ENCODE measurements at places on chromosomes 12 and 14.

- peak; percentile 81 for DNase-seq
Observed at GRCh38 chr12:13165617-13166041, 30.9 kb upstream of the EMP1 start.

GRCh38 chr12:21478756-21479455 lies 22.5 kb downstream of the RECQL start:
- DNase-seq = no peak

DNA sequence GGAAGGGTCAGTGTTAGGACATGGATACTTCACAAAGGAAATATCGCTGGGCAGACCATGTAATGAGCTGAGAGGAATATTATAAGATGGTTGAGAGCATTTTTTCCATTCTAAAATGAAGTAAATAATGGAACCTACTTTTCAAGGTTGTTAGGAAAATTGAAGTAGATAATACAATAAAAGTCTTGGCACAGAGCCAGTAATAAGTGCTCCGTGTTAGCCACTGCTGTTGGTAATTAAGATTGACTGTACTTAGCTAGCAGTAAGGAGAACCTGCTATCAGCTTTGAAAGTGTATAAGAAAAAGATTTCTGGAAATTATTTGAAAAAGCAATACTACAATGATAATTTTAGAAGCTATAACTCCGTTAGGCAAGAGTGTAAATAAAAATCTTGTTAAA lies 77.6 kb downstream of the SCAF11 start:
- DNase-seq = no peak

- DNase-seq = no peak
Observed at GRCh38 chr12:92076101-92076500, 69.5 kb downstream of the BTG1 start.

- DNase-seq = no peak
Observed at GRCh38 chr14:57749267-57749666, 116.6 kb downstream of the SLC35F4 start.

DNA sequence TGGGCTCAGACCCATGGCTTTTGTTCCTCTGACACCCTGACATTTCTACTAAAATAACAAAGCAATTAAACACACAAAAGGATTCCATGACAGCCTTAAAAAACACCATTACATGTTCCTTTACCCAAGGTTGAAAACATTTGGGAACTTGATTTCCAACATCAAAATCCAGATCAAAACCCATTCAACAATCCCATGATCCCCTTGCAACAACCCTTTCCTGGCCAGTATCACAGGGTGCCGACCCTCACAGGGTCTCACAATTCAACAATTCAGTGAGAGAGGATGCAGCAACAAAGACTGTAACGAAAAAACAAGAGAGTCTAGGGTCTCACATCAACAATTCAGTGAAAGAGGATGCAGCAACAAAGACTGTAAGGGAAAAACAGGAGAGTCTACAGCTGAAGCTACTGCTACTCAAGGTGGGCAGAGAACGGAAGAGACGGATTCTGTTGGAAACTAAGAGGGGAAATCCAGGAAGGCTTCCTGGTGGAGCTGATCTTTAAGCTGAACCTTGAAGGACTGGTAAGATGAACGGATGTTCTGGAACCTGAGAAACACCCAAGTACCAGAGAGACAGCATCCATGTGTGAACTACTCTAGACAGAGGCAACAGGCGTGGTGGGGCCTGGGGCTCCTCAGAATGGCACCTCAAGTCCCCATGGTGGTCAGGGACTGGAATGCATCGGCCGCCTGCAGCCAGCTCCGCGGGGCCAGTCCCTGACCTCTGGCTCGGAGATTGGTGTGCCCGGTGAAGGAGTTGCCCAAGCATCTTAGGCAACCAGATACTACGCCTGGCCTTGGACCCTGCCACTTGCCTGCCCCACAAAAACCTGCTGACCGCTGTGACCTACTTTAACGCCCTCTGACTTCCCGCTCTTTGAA lies 22.7 kb upstream of the ZFP36L1 start:
- no peak for DNase-seq

GRCh38 chr12:27907766-27908165 lies 64.8 kb downstream of the PTHLH start:
- no peak for DNase-seq

DNA sequence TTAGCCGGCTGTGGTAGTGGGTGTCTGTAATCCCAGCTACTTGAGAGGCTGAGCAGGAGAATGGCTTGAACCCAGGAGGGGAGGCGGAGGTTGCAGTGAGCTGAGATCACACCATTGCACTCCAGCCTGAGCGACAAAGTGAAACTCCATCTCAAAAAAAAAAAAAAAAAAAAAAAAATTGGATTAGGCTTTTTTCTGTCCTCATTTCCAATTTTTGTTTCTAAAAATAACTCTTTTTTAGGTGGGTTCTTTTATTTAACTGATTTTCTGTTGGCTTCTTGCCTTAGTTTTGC lies 863.7 kb downstream of the LRFN5 start:
- DNase-seq = no peak

- no peak for DNase-seq
Observed at GRCh38 chr12:131863711-131864396, 30.6 kb upstream of the ULK1 start.

- no peak for DNase-seq
Observed at GRCh38 chr14:54659365-54659764, 92.4 kb downstream of the SAMD4A start.

DNA sequence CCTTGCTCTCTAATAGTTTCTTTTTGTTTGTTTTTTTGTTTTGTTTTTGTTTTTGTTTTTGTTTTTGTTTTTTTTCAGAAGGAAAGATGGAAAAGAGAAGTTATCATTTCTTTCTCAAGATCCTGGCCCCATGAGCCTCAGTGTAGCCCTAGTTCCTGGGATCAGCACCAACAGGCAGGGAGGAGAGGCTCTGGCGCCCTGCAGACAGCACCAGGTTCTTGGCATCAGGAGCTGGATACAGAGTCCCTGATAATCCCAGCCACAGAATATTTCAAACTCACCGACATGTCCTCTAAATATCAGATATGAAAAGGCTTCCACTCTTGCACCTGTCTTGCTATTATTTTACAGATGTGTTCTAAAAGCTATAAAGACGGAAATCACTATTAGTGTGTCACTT lies 52.7 kb downstream of the FOXN3 start:
- DNase-seq = no peak

DNA sequence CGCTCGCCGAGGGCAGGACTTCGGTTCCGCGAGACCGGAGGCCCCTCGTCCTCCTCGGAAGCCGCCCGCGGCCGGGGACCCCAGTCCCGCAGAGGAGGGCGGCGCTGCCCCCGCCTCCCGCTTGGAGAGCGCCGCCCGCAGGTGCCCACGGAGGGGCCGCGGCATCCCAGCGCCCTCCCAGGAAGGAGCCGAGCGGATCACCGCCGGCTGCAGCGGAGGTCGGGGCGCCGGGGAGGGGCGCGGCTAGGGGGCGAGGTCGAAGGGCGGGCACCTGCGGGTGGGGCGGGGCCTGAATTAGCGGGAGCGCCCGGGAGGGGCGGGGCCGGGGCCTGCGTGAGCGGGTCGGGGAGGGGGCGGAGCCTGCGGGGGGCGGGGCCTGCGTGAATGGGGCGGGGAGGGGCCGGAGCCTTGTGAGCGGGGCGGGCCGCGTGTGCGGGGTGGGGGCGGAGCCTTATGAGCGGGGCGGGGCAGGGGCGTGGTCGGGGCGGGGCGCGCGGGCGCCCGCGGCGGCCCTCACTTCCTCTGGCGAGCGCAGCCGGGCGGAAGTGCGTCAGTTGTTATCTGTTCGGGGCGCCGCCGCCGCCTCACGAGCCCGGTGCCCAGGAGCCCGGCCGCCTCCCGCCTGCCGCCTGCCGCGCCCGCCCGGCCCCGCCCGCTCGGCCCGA lies at the start of gene FBRSL1:
FBRSL1 (plus strand) TSS at position 550 of the 665 bp plus-strand sequence.
- DNase-seq = peak; percentile 96

DNA sequence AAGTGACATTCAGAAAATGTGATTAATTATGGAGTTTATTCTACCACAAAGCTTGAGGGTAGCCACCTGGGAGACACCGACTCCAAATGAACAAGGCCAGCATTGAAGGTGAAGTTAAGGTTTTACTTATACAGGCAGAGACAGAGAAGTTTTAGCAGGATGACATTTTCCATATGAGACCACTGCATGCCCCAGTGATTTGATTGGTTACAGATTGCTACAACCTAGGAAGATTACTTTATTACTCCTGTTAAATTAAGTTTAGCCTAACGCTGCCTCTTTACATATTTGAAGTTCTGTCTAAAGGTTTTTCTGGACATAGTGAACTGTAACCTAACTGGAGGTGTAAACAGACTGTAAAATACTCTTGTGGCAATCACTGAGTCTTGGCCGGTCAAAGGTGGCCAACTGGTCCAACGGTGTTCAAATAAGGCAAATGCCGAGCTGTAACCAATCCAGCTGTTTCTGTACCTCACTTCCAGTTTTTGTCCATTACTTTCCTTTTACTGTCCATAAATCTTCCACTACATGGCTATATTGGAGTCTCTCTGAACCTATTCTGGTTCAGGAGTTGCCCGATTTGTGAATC lies 57.2 kb downstream of the RIN3 start:
- no peak for DNase-seq

DNA sequence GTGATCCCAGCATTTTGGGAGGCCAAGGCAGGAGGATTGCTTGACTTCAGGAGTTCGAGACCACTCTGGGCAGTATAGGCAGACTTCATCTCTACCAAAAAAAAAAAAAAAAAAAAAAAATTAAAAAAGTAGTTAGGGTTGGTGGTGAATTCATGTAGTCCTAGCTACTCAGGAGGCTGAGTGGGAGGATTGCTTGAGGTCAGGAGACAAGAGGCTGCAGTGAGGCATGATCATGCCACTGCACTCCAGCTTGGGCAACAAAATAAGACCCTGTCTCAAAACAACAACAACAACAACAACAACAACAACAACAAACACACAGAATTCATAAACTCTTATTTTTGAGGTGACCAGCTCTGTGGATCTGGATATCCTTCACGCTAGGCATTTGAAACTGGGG lies 17.1 kb downstream of the SLC25A3 start:
- DNase-seq = no peak

DNA sequence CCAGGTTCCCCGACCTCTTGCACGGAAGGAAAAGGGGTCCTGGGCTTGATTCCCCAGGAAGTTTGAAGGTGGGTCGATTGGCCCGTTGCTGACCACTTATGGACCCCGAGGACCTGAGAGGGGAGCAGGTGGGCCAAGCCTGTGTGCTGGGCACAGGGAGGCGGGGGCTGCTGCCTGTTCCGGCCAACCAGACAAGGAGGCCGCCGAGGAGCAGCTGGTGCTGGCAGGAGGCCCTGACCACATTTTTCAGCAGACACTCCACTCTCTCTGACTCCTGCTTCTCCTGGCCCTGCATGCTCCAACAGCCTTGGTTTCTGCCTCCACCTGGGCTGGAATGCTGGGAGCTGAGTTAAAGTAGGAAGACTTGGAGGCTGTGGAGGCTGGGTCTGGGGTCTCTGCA lies 42.8 kb downstream of the NOS1 start:
- DNase-seq = no peak

DNA sequence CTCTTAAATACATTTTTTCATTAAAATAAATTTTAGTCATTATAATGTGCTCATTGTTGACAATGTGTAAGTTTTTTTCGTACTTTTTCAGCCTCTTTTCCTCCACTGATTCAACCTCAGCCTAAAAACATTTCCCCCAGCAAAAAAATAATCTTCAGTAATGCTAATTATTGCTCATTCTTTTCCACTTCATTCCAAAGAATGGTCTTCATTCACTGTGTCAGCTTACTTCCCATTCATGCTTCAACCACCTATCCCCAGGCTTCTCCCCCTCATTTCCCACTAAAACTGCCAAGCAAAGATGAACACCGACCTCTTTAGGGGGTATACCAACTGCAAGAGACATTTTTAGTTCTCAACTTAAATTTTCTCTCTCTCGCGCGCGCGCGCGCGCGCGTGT lies 2.7 kb upstream of the IPO8 start:
- no peak for DNase-seq
